Hepatocyte (in vitro differentiated cells): ENCODE measurements at places on chromosomes 1 and 21. TPM values are rescaled to one million over a fixed set of nuclear protein-coding genes. Genes with fewer than 3 reads are reported as not detected.

DNA sequence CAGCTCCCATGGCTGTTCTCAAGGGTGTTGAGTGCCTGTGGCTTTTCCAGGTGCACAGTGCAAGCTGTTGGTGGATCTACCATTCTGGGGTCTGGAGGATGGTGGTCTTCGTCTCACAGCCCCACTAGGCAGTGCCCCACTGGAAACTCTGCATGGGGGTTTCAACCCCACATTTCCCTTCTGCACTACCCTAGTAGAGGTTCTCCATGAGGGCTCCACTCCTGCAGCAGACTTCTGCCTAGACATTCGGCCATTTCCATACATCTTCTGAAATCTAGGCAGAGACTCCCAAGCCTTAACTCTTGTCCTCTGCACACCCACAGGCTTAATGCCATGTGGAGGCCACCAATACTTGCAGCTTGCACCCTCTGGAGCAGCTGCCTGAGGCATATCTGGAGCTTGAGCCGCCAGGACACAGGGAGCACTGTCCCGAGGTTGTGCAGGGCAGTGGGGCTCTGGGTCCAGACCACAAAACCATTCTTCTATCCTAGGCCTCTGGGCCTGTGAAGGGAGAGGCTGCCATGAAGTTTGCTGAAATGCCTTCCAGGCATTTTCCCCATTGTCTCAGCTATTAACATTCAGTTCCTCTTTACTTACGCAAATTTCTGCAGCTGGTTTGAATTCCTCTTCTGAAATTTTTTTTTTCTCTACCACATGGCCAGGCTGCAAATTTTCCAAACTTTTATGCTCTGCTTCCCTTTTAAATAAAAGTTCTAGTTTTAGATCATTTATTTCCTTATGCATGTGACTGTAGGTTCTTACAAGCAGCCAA is 8.8 kb upstream of the CAPN8 start:
- no peaks in the 10 kb centered on the region for H3K4me1 ChIP-seq
- no peak overlapping the region for H3K4me3 ChIP-seq
- no peaks in the 10 kb centered on the region for H3K27me3 ChIP-seq

- H3K4me1 ChIP-seq: peaks cover 41% of the 10 kb centered on the region
- H3K27ac ChIP-seq: peak within 1 kb of the TSS; percentile 66
- H3K27me3 ChIP-seq: no peaks in the 10 kb centered on the region
- DNase-seq: peak; percentile 88
These were observed at the start of gene COL18A1 for GRCh38 chr21:45404730-45405270. COL18A1 (plus strand) TSS chr21:45405165; CDS start chr21:45405231, 66 bp downstream.

Gene CAPN2
- total RNA-seq: 123 and 147 TPM in 2 replicates

GRCh38 chr21:16058896-16059295 is 329.1 kb downstream of the USP25 start:
- no peak for DNase-seq
- H3K4me3 ChIP-seq: no peak overlapping the region
- no peaks in the 10 kb centered on the region for H3K4me1 ChIP-seq
- no peak overlapping the region for H3K27ac ChIP-seq
- no peaks in the 10 kb centered on the region for H3K36me3 ChIP-seq

GRCh38 chr1:221067721-221068120 is 188.5 kb downstream of the HLX start:
- no peaks in the 10 kb centered on the region for H3K36me3 ChIP-seq
- no peak overlapping the region for H3K27ac ChIP-seq
- H3K4me3 ChIP-seq: no peak overlapping the region
- no peaks in the 10 kb centered on the region for H3K27me3 ChIP-seq
- DNase-seq: no peak

DNA sequence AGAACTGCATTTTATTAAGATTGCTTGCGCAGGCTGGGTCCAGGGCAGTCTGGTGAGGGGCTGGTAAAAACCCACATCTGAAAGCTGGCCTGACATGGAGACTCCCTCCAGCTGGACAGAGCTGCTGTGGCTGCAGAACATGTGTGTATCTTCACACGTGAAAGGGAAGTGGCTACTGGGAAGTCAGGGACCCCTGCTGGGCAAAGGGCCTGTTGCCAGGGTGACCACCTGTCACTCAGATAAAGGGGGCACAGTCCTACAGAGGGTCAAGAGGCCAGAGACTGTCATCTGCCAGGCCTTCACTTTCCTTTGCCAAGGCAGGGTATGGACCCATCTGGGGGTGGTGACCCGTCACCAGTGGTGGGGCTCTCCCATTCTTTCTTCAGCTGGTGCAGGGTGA is 17.5 kb downstream of the NKAIN1 start:
- H3K27me3 ChIP-seq: no peaks in the 10 kb centered on the region
- H3K4me3 ChIP-seq: no peak overlapping the region
- no peaks in the 10 kb centered on the region for H3K4me1 ChIP-seq
- no peak overlapping the region for H3K27ac ChIP-seq

GRCh38 chr1:68173283-68173935 is 58.9 kb downstream of the WLS start:
- DNase-seq: no peak
- peaks cover 21% of the 10 kb centered on the region for H3K4me1 ChIP-seq
- H3K36me3 ChIP-seq: no peaks in the 10 kb centered on the region
- peak overlapping the region; percentile 67 for H3K27ac ChIP-seq

- H3K36me3 ChIP-seq: no peaks in the 10 kb centered on the region
- no peak overlapping the region for H3K27ac ChIP-seq
- H3K4me3 ChIP-seq: no peak overlapping the region
- peak; percentile 56 for DNase-seq
- H3K27me3 ChIP-seq: no peaks in the 10 kb centered on the region
These were observed 16.0 kb downstream of the DHRS3 start for GRCh38 chr1:12601700-12602658.

Gene TIAM1
- total RNA-seq: 8.8 and 10.4 TPM in 2 replicates

- no peaks in the 10 kb centered on the region for H3K36me3 ChIP-seq
- no peaks in the 10 kb centered on the region for H3K4me1 ChIP-seq
- no peaks in the 10 kb centered on the region for H3K27me3 ChIP-seq
- H3K27ac ChIP-seq: no peak overlapping the region
- DNase-seq: no peak
These were observed 122.9 kb downstream of the NUF2 start for GRCh38 chr1:163444665-163445064.

GRCh38 chr1:32962248-32962896 is 2.2 kb downstream of the RNF19B start:
- peaks cover 11% of the 10 kb centered on the region for H3K4me1 ChIP-seq
- H3K27ac ChIP-seq: no peak overlapping the region
- DNase-seq: no peak
- no peaks in the 10 kb centered on the region for H3K36me3 ChIP-seq
- peak overlapping the region; percentile 96 for H3K4me3 ChIP-seq

DNA sequence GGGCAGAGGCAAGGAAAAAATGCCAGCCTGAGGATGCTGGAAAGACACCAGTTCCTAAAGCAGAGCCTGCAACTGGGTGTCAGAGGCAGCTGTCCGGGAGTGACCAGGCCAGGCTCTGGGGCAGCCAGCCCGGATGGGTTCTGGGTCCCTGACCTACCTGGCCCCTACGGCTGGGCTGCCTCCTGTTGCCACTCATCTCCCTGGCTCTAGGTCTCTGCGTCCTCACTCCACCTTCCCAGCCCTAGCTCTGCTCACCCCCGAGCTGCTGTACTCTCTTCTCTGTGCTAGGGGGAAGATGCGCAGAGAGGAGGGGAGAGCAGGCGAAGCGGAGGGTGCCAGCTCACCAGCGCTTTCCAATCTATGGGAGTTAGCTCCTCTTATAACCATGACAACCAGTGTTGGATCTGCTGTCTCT is 9.0 kb downstream of the ARHGEF2 start:
- H3K4me3 ChIP-seq: no peak overlapping the region
- no peak overlapping the region for H3K27ac ChIP-seq
- H3K4me1 ChIP-seq: peaks cover 9% of the 10 kb centered on the region
- no peak for DNase-seq
- no peaks in the 10 kb centered on the region for H3K27me3 ChIP-seq

Gene AXDND1
- total RNA-seq: 0.13 TPM in 1 of 2 replicates, not detected in the other

- no peak overlapping the region for H3K4me3 ChIP-seq
- no peaks in the 10 kb centered on the region for H3K36me3 ChIP-seq
- no peak overlapping the region for H3K27ac ChIP-seq
These were observed 22.5 kb upstream of the GBP5 start for GRCh38 chr1:89295187-89295586.

GRCh38 chr1:195867638-195868037 is 740.6 kb downstream of the KCNT2 start:
- H3K4me1 ChIP-seq: no peaks in the 10 kb centered on the region
- H3K27ac ChIP-seq: no peak overlapping the region
- no peak for DNase-seq
- H3K36me3 ChIP-seq: no peaks in the 10 kb centered on the region
- no peak overlapping the region for H3K4me3 ChIP-seq

Gene OR10J1
- not detected in 2 replicates for total RNA-seq

DNA sequence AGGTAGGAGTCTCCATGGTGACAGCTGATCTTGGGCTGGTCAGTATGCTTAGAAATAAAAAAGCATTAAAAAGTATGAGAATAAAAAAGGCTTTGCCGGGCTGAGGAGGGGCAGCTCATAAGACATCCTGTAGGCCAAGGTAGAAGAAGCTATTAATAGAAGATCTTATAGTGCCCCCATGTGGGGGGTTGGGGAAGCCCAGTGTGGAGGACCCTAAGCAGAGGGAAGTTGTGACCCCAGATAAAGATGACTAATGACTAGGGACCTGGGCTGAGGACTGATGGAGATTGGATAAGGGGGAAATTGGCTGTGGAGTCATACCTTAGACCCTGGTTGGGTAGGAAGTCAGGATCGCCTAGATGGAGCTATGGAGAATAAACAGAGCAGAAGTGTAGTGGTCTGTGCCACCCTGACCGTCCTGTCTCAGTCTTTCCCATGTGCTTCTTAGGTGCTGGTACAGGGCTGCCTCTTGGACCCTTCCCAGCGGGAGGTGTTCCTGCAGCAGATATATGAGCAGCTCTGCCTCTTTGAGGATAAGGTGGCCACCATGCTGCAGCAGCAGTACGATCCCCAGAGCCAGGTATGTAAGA is 25.0 kb downstream of the SZT2 start:
- H3K27me3 ChIP-seq: no peaks in the 10 kb centered on the region
- H3K4me3 ChIP-seq: no peak overlapping the region
- no peak overlapping the region for H3K27ac ChIP-seq
- no peaks in the 10 kb centered on the region for H3K4me1 ChIP-seq

DNA sequence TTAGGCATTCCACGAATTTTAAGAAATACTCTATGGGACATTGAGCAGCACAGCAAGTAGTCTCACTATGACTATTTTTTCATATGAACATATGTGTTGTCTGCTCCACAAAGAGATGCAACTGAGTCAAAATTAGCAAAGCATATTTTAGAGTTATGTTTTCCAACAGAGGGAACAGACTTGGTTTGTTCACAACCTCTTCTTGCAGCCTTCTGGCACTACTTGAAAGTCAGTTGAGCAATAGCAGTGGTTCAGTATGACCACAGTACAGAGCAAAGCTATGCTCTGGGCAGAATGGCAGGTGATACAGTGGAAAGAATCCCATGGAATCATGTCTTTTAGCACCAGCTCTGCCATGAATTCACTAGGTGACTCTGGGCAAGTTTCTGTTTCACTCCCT is 5.2 kb downstream of the CCN1 start:
- H3K4me1 ChIP-seq: peaks cover 4% of the 10 kb centered on the region
- H3K27me3 ChIP-seq: no peaks in the 10 kb centered on the region
- H3K4me3 ChIP-seq: no peak overlapping the region
- no peaks in the 10 kb centered on the region for H3K36me3 ChIP-seq
- no peak overlapping the region for H3K27ac ChIP-seq

Gene PTGS2
- total RNA-seq: 19.1 and 21.9 TPM in 2 replicates

Gene PODN
- total RNA-seq: 2.1 and 3.9 TPM in 2 replicates

DNA sequence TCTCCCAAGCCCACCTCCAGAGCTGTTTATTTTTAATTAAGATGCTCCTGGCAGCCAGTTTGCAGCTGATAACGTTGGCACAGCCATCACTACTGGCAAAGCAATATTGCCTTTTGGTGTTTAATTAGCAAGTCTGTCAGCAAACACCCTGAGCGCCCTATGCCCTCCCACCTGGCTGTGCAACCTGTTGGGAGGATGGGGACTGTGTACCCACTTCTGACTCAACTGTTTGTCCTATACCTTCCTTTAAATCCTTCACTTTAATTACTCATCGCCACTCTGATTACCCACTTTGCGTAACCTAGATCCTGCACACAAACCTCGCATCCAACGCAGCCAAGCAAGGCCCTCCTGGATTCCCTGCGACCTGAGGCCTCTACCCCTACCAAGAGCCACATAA is 67.1 kb downstream of the BCAR3 start:
- peaks cover 60% of the 10 kb centered on the region for H3K4me1 ChIP-seq
- no peaks in the 10 kb centered on the region for H3K36me3 ChIP-seq
- H3K4me3 ChIP-seq: no peak overlapping the region
- DNase-seq: no peak
- no peaks in the 10 kb centered on the region for H3K27me3 ChIP-seq

Gene MYOG
- total RNA-seq: not detected in 2 replicates

Gene DIP2A
- total RNA-seq: 22.7 and 24.6 TPM in 2 replicates
